SK-MEL-5 (cell line): ENCODE measurements at places on chromosomes 16 and 17.

DNA sequence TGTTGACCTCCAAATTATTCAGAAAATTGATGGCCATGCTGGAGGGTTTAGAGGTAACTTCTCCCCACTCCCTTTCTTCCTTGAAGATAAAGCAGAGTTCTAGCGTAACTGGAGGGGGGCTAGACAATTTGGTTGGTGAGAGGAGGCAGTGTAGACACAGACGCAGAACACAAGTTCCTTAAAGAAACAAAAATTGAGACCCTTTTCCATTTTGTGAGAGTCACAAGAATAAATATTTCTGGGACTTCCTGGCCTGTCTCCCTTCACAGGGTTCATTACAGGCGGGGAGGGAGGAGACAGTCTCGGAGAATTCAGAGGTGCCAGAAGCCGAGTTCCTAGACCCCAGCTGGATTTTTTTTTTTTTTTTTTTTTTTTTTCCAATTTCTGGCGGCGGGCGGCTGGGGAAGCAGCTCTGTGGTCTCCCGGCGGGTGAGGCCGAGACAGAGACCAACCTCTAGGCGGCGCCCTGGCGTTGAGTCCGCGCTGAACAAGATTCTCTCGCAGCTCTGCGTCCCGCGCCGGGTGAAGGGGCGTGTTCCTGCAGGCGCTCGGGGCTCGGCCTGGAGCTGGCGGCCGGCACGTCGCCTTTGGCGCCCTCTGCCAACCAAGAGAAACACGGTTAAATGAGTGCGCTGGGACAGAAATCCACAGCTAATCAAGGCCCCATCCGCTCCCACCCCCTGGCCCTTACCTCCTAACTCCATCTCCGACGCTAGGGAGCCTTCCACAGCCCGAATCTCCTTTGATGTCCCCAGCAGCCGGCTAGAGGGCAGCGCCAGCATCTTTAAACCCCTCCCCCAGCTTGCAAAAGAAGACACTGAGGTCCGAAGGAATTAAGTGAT lies 10.2 kb upstream of the HOXB9 start:
- DNase-seq, result peak; percentile 90

DNA sequence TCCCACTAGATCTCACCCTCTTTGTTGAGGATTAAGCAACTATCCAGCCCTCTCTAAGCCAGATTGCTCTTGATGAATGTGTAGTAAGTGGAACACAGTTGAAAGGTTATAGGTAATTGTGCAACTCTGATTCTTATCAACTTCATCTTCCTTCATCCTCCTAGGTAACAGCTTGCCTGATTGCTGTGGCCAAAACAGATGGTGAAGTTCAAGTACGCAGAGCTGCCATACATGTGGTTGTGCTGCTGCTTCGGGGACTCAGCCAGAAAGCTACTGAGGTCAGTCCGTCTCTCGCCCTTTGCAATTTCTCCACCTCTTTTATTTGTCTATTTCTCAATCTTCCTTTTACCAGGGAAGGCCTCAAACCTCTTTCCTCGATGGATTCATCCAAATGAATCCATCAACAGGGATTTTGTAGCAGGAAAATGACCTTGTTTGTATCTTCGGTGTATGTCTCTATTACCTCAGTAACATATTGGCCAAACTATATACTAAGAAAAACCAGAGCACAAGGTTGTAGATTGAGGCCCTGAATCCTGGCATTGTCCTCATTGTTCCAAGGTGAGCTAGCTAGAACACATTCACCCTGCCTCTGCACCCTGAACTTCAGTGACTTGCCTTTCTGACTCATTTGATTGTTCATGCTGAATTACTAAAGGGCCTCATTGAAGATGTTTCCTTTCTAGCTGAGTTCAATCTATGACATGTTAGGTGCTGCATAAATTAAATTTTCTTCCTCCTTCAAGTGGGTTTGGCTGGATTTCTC lies 65.1 kb upstream of the HAS3 start:
- DNase-seq, result no peak

- no peak for DNase-seq
Measured at GRCh38 chr17:27771586-27771985, 28.7 kb downstream of the NOS2 start.

DNA sequence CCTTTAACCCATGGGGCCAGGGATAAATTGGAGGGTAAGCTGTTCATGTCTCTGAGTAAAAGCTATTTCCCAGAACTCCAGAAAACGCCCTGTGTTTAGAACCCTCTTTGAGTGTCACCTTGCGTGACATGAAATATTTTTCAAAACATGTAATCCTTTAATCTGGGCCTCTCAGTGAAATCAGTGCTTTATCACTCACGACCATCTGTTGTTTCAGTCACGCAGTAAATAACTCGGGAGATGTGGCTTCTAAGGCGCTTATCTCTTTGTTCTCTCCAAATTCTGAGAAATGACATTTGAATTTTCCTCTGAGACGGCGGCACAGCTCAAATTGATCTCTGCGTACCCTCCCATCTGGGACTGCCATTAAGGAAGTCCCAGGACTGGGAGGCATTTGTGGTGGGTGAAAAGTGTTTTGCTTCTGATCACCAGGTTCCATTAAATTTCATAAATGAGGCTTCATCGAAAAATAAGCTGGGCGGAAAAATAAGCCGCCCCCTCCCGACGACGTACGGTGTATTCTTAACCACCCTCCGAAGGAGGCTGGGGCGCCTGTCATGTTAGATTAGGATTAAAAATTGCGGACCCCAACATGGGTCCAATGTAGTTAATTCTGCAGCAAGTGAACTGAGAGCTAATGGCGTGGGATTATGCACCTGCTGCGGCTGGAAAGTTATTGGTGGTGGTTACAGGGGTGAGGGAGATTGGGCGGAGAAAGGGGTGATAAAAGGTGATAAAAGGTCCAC lies 12.7 kb downstream of the WFDC1 start:
- no peak for DNase-seq

- no peak for DNase-seq
Measured at GRCh38 chr17:4247971-4248388, 15.8 kb downstream of the ANKFY1 start.

DNA sequence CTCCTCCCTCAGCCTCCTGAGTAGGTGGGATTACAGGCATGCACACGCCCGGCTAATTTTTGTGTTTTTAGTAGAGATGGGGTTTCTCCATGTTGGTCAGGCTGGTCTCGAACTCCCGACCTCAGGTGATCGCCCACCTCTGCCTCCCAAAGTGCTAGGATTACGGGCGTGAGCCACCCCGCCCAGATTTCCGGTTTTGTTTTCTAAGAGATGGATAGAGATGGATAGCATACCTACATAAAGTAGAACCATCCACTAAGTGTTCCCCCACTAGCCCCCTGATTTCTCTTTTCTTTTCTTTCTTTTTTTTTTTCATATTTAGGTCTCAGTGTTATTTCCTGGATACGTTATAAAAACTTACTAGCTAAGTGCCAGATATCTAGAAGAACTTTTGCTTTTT lies 2.0 kb downstream of the WSB1 start:
- no peak for DNase-seq

- no peak for DNase-seq
Measured at GRCh38 chr17:14790521-14790920, 474.6 kb downstream of the PMP22 start.

- DNase-seq, result no peak
Measured at GRCh38 chr16:23509441-23509754, 896 bp downstream of the GGA2 start.

- DNase-seq, result no peak
Measured at GRCh38 chr16:87631067-87631466, 28.8 kb downstream of the JPH3 start.

DNA sequence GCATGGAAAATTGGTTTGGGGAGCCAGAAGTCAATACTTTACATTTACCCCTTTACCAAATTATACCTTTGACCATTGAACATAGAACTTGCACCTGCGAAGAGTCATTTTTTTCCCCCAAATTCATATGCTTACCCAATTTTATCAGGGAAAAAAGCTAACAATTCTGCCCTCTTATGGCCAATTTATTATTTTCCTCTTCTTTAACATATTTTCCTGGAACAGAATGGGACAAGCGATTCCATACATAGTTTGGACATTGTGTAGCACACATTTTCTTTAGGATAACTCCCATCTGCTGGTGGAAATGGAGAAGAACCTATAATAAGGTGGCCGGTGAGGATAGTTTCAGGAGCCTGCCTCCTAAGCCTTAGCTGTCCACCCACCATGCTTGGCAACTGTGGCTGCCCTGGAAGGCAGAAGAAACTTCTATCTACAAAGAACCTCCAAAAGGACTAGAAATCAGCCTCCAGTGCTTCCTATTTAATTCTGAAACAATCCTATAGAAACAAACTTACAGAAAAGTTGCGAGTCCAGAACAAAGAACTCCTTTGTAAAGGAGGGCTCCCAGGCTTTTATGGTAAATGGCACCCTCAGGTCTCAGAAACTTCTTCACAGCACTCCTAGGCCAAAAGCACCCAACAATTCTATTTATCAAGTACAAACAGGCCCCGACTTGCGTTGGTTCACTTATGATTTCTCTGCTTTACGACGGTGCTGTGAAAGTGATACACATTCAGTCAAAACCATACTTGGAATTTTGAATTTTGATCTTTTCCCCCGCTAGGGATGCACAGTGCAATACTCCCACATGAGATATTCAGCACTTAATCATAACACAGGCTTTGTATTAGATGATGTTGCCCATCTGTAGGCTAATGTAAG lies 64.1 kb upstream of the CACNG4 start:
- peak; percentile 73 for DNase-seq

DNA sequence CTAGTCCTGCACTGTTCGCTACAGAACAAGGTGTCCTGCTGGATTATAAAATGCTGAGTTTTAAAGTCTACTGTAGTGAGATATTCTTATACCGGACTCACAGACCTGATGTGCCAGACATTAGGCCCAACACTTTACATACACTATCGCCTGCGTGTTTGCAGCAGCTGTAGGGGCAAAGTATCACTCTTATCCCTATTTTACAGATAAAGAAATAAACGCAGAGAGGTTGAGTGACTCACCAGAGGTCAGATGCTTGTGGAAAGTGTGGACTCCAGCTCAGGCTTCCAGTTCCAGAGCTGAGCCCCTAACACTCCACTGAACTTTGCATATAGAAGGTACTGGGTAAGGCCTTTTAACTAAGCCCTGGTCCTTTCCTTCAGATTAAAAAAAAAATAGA lies 47.4 kb downstream of the PLXDC1 start:
- DNase-seq, result no peak

- DNase-seq, result no peak
Measured at GRCh38 chr16:31347445-31347844, 7.5 kb upstream of the ITGAX start.

- DNase-seq, result no peak
Measured at GRCh38 chr16:3283543-3284447, 504 bp downstream of the ZNF263 start.

- DNase-seq, result no peak
Measured at GRCh38 chr17:60356940-60357339, 35.0 kb downstream of the USP32 start.

- DNase-seq, result no peak
Measured at GRCh38 chr16:1407753-1408152, 6.8 kb downstream of the UNKL start.

- no peak for DNase-seq
Measured at GRCh38 chr16:75264457-75264998, 13.1 kb upstream of the BCAR1 start.
